Kidney capillary endothelial cell (primary cell): ENCODE measurements at places on chromosomes 7 and 10.

DNA sequence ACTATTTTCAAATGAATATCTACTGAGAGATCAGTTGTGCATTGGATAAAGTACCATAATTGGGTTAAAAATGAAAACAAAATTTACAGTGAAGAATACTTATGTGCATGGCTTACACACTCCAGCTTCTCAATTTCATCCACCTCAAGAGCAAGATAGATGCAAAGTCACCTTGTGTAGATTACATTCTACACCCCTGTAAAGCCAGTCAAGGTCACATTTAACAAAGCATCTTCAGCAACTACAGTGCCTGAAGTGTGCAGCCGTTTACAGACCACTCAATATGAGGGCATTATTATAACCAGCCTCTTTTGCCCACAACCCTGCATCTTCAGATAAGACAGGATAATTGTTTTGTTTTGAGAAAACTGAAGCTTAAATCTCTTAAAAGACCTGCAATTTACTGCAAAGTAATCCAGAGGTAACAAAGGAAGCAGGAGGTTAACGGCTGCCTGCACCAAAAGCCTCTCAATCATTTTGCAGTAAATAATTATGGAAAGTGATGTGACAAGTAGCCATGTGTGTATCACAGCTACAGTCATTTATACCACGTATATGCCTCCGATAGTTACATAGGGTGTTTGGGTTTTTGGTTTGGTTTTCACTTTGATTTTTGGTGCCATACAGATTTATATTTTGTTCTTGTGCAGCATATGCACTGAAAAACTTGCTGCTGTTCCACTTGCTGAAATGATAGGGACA lies 4.9 kb downstream of the PURB start:
- DNase-seq = no peak

GRCh38 chr7:107684947-107685463 lies 24.4 kb downstream of the SLC26A4 start:
- DNase-seq = no peak

DNA sequence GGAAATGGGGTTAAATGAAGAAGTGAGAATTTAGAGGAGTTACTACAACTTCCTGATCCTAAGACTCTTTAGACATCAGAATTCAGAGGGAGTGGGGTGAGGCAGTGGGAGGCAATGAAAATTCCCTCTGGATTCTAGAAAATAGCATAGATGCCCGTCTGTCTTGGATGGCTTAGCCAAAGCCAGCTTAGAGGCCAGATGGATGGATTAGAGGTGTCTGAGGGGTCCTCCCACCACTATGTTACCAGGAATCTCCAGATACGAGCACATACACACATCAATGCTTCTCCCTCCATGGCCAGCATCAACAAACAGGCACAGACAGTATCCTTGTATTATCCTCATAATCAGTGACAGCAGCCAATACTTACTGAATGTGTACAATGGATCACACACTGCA lies 418.1 kb downstream of the PLXNA4 start:
- no peak for DNase-seq

GRCh38 chr7:138902161-138902560 lies 79.0 kb downstream of the KIAA1549 start:
- no peak for DNase-seq

- peak; percentile 60 for DNase-seq
Observed at GRCh38 chr10:61937631-61938351, 36.3 kb downstream of the ARID5B start.

DNA sequence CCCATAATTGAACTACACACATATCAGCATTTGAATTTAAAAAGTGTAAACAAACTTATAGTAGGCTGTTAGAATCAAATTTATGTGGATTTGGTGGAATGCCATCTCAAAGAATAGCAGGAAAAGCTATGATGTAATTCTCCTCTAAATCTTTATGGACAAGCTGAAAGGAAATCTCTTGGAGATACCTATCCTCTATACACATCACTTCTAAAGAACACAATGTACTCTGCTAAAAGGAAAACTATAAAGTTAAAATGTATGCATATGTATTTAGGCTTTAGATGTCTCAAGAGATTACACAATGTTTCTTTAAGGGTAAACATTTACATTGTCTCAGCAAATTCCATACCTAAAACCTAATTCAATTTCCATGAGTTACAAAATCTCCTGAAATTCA lies 323.3 kb downstream of the CRPPA start:
- DNase-seq = peak; percentile 26

DNA sequence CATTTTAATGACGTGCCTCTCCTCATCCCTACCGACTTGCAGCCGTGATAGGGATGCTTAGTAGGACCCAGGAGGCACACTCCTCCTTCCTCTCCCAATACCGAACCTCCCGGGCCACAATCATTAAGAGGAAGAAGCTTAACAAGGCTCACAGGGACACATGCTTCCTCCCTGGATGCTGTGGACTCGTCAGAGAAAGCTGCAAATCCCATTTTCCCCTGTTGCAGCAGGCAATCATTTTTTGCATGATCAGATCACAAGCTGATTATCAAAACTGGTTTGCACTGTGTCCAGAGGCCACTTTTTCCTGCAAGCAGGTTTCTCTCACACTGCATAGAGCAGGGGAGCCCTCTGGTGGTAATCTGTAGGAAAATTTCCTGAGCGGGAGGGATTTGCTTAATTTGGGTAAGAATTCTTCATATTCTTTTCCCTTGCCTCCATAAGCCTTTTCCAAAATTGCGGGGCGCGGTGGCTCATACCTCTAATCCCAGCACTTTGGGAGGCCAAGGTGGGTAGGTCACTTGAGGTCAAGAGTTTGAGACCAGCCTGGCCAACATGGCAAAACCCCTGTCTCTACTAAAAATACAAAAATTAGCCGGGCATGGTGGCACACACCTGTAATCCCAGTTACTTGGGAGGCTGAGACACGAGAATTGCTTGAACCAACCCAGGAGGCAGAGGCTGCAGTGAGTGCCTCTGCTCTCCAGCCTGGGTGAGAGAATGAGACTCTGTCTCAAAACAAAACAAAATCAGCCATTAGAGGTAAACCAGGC lies 16.1 kb upstream of the LAMB4 start:
- DNase-seq = peak; percentile 69

- DNase-seq = no peak
Observed at GRCh38 chr7:2405601-2406345, 2.4 kb downstream of the CHST12 start.

DNA sequence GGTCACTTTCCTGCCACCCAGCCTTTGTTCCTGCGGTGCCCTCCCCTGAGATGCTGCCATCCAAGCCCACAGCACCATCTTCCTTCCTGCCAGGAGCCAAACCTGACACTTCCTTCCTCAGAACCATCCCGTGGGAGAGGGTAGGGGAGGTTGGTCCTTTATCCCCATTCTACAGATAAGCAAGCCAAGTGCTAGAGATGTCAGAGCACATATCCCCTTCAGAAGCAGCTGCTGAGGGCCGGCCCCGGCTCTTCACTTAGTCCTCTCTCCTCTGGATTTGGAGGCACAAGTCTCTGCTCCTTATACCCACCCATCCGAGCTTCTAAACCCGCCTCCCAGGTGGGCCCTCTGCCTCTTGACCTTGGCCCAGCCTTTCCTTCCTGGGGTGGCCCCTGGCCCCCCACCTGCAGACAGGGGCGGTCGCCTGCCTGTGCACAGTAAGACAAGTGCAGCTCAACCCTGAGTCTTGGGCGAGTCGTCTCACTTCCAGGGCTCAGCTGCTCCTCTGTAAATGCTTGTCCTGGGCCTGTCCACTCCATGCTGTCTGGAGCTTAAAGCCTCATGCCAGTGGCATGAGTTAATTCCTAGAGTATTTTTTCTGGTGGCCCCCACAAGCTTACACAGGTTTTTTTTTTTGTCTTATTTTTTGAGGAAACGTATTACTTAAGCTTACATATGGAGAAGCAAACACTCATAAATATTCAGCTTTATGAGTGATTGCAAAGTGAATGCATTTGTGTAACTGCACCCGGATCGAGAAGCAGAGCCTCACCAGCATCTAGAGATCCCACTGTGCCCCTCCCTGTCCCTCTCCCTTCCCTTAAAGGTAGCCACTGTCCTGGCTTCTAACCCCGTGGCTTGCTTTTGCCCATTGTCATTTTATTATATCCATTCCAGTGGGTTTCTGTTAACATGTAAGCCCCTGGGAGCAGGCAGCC lies 125.1 kb downstream of the CDH23 start:
- DNase-seq = no peak

DNA sequence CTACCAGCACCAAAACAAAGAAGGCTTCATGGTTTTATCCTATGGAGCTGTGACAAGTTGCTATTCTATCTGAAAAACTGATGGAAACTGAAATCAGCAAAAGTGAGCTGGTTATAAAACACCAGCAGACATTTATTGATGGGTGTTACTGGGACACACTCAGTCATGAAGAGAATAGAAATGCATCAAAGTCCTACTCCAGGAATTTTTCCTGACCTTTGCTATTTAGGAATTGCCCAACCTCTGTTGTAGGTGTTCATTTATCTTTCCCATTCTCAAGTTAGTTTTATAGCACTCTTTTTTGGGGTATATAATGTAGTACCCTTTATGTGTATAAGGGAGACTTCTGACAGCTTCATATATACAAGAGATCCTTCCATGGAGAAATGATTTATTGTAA lies 533.2 kb downstream of the REEP3 start:
- no peak for DNase-seq

DNA sequence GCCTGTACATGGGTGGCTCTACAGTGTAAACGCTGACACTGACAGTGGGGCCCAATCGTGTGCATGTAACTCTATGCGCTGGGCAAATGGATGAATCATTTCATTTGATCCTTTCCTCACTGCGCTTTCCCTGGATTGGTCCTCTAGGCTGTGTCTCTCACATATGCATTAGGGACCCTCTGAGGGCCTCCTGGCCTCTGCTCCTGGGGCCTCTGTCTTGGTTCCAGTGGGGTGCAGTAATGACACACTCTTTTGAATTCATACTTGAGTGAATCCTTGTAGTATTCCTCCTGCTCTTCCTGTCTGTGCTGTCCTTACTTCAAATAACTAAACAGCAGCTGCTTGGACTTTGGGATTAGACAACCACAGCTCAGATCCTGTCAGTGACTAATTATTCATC lies 176.5 kb upstream of the ADO start:
- DNase-seq = no peak

DNA sequence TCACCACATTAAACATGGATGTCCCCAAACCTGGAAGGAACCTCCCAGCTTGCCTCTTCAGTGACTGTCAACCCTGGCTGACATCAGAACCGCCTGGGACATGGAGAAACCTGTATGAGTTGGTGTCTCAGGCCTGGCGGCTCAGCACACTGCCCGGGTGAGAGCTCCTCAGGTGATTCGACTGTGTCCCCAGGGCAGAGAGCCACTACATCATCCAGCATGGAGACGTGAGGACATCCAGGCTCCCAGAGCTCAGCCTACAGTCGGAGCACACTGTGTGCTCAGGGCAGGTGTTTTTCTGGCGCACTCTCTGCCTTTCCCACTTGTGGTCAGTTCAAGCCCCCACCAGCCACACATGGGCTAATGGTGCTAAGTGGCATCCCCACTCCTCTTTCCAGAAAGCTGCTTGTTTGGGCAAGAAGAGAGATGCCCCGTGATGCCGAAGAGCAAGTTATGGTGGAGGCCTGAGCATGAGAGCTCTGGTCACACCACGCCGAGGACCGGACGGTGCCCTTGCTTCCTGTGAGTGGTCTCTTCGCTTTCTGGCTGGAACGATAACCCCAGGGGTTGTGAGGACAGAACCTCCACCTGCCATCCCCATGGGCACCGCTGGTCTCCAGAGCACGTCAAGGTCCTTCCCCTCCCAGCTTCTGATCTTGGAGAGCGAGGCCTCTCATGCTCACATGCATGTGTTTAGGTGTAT lies 38.5 kb downstream of the AMZ1 start:
- DNase-seq = no peak

DNA sequence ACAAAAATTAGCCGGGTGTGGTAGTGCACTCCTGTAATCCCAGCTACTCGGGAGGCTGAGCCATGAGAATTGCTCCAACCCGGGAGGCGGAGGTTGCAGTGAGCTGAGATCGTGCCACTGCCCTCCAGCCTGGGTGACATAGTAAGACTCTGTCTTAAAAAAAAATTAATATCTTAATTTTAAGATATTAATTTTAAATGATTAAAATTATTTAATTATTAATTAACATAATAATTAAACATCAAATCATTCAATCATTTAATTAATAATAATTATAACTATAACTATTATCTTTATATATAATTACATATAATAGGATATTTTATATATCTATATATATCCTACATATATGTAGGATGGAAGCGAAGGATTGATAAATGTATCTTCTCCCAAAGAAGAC lies 1.8 kb upstream of the HK1 start:
- no peak for DNase-seq
